Lower lobe of right lung (tissue), 2 donors: ENCODE measurements at places on chromosomes 3 and 15.

GRCh38 chr3:195035345-195036202 lies 235.4 kb downstream of the XXYLT1 start:
- DNase-seq: no peak

GRCh38 chr15:55250941-55251340 lies 38.7 kb downstream of the RAB27A start:
- DNase-seq: no peak

DNA sequence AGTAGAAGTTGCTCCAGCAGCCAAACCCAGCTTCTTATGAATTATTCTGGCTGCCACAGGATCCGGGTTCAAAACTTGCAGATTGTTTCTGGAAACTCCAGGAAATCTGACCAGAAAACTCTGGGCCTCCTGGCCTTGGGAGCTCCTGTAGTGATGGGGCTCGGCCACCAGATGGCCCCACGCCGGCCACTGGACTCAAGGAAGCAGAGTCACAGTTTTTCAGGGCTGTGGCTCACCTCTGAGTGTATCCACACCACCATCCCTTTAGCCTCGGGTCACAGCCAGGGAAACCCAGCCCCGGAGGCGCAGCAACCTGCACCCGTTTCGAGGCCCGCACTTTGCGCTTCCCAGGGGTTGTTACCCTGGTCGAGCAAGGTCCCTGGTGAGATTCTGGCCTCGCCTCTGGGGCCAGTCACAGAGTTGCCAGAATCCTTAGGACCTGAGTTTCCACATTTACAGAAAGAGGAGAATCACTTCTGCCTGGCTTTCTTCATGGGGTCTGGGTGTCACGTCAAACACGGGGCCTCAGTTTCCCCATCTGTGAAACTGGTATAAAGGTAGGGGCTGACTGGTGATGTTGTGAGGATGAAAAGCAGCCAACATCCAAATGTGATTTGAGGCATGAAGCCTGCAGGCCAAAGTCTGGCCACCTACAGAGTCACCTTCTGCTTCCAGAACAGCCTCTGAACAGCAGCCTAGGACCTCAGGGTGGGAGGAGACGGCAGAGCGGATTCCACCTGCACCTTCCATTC lies 53.5 kb upstream of the LCTL start:
- peak; percentile 84 for DNase-seq

DNA sequence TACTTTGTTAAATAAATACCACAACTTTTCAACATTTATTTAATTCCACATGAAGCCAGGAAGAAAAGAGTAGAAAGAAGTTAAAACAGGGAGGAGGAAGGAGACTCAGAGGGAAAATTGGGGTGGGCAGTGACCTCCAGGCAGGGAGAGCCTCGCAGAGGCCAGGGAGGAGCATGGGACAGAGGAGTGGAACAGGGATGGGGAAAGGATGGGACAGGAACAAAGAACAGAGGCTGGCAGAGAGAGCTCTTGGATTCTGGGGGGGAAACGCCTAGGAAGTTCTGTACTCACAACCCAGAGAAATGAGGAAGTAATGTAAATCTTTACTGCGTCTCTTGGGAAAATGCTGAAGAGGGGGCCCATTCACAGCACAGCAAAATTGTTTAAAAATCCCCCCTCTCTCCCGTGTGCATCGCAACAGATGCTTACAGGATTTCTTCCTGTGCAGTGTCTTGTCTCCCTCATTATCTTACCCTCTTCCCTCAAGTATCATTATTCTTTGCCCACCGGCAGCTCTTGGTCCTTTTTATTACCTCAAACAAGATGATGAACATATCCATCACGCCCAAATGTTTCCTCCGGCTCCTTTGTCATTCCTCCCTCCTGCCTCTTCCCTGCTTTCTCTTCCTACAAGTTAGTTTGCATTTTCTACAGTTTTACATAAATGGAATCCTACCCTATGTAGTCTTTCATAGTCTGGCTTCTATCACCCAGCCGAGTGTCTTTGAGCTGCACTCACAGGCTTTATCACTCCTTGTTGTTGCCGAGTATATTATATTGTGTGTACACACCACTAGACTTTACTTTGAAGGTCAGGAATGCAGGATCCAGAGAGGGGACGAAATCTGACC lies 65.5 kb downstream of the ARHGAP31 start:
- DNase-seq: no peak

GRCh38 chr3:132661101-132661500 lies 972 bp downstream of the UBA5 start:
- DNase-seq: no peak

DNA sequence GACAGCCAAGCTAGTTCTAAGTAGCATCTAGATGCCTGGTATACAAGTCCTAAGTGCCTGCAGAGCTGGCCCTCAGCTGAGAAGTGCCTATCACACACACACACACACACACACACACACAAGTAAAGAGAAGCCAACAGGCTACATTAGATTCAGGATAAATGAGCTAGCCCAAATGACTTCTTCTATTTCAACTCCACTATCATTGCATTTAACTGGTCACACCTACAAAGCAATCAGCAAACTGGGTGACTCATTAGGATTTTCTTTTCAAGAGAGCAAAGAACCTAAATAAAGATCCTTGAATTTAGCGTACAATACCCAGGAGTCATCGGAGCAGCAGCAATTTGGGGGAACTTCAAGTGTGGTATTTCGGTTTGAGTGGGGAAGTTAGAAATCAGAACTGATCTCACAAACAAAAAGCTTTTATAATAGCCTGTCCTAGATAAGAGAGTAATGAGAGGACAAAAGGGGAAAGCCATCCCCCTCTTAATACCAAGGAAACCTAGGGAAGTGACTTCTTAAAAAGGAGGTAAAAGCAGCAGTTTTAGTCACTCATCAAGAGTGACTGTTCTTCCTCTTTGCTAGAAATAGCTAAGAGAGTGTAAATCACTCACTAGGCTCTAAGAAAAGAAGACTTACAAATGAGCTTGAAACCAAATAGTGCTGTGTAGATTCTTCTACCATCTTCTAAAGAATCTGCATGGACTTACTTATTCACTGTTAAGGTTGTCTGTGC lies 112.7 kb downstream of the TNIK start:
- no peak for DNase-seq

- no peak for DNase-seq
These were observed 18.5 kb downstream of the SLC6A20 start for GRCh38 chr3:45777746-45778386.

DNA sequence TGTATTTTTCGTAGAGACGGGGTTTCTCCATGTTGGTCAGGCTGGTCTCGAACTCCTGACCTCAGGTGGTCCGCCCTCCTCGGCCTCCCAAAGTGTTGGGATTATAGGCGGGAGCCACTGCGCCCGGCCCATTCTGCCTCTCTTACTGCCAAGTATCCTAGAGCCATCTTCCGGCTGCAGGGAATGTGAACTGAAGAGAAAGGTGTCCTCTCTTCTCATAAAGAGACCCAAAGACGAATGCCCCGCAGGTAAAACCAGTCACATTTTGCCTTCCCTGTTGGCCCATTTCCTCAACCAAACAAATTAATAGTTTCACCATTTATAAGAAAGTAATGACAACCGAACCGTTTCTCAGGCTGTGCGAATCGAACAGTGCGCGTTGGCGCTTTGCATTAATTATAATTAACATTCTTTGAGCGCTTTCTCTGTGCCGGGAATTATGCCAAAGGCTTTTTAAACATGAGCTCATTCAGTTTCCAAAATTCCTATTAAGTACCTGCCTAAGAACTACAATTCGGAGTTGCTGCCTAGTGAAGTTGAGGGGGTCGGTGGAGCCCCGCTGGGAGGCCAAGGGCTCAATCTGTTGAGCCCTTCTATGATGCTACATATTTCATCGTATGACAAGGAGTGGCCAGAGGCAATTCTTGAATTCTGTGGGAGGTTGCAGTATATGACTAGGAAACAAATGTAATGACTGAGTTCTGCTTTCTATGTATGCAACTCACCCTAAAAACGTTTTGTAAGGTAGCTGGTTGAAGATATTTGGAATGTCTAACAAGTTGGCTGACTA lies 819 bp upstream of the RPL24 start:
- no peak for DNase-seq

GRCh38 chr3:99425930-99426329 lies 212.5 kb upstream of the COL8A1 start:
- no peak for DNase-seq

DNA sequence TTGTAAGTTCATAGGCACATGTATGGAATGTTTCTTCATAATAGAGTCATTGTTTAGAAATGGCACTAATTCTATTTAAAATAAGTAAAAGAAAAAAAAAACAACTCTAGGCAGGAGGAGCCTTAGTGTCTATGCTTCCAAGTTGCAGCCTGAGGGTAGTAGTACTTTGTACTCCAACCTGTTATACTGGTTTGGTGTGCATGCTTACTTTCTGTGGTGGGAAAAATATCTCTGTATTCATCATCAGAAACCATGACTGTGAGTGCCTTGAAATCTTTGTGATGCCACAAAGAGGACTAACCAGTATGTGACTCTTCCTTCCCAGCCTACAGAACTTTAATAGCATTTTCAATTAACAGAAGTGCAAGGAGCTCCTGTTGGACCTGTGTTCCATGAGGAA lies 4.4 kb downstream of the NAALADL2 start:
- DNase-seq: no peak

- DNase-seq: no peak
These were observed 240.9 kb downstream of the UACA start for GRCh38 chr15:70522323-70522966.

DNA sequence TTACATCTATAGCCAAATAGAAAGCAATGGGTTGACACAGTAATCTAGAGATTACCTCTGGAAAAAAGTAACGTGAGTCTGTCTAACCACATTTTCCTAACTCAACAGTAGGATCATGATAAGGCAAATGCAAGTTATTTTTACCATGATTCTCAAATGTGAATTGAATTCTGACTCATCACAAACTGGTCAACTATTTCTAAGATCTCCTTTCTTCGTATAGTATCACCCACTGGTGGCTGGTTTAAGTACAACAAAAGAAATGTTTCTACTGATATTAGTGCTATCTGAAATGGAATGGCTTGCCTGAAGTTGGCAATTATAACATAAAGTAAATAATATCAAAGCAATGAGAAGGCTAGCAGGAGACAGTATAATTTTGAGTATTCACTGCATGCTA lies 102.2 kb downstream of the ABI3BP start:
- no peak for DNase-seq

DNA sequence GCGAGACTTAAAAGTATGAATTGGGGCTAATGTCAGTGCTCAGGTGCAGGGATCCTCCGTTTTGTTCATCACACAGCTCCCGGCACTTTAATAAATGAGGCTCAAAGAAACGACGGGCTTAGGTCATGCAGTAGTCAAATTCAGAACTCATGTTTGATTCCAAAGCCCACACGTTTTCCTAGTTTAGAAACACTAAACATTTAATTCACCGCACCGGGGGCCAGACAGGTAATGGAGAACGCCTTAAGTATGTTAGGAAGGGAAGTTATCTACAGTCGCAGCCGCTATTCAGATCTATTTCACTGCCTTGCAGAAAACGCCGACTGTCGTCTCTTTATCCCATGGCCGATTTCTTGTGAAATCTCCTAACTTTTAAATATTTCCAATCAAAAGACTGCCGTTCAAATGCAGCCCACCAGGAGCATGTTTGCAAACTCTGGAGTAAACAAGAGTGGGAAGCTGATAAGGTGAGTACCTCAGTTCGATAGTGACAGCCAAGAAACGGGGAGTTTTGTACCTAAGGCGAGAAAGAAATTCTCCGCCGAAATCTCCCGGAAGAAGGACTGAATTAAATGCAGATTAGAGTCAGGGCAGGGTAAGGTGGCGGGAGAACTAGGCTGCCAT lies 569 bp downstream of the HIGD2B start:
- DNase-seq: no peak

- no peak for DNase-seq
These were observed 101.2 kb upstream of the SLC4A7 start for GRCh38 chr3:27585429-27585828.

- DNase-seq: no peak
These were observed 39.4 kb downstream of the CLDN18 start for GRCh38 chr3:138049157-138049919.

DNA sequence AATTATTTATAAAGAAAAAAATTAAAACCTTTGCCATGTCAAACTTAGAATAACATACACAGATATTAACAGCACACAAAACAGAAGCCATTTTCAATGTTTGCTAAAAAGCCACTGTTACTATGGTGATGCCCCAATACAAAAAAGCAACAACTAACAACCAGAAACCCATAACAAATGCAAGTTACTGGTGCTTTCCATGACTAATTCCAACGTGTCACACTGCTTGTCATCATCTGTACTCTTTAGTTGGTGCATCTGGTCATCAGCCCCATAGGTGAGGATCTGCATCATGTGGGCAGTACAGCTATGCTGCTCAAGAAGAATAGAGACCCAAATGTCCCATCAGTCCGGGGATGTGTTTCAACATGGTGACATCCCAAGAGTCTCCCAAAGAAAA lies 52.8 kb downstream of the ATP8B4 start:
- no peak for DNase-seq

DNA sequence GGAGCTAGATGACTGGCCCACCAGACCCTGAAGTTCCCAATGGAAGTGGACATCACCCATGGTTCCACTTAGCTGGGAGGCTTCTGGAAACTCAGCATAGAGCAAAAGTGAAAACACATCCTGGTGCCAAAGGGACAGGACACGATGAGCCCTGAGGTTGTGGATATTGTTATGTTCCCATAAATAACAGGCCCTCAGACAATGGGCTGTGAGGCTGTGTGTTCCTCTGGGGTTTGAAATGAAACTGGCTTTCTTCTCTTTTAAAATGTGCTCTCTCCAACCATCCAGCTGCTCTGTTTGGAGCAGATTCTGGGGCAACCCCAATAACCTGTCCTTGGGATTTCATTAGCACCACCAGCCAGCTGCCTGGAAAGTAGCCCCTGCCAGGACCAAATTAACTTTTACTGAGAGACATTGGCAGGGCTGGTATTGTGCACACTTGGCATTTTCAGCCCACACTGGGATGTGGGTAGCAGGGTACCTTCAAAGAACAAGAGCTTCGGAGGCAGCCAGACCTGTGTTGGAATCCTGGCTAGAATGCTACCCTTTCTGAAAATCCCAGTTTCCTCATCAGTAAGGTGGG lies 97.5 kb downstream of the DNAJB8 start:
- no peak for DNase-seq

GRCh38 chr15:95919460-95919859 lies 411.0 kb upstream of the NR2F2 start:
- DNase-seq: no peak

DNA sequence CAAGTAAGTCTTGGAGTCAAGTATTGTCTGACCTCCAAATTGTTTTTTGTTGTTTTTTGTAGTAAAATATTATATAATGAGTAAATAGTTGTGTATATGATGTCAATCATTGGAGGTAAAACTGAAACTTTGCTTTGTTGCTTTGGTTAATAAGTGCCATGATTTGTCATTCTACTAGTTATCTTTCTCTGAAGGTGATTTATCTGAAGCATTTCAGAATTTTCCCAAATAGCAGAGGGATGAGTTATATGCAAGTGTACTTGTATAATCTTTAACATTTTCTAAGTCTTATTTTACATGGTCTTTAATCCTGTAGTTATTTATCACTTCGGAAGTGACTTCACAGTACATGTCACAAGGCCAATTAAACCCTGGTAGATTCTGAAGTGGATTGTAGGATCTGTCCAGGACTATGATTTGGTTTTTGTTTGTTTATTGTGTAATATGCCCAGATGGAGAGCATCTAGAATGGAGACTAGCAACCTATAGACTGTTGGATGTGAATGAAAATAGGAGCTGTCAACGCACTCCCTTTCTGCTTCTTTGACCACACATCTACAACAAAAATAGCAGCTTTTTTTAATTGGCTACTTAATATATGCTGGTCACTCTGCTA lies 93.1 kb upstream of the SAMMSON start:
- DNase-seq: no peak
